Stimulated activated CD4-positive, alpha-beta T cell treated with anti-CD3 and anti-CD28 coated beads, Interleukin-2, amount 100 ng/mL, for 4 hours (primary cell): ENCODE measurements at places on chromosomes 12 and 14.

GRCh38 chr12:117046011-117046369 lies 53.2 kb downstream of the TESC start:
- DNase-seq: no peak

GRCh38 chr12:113748707-113749432 lies 217.3 kb downstream of the RBM19 start:
- no peak for DNase-seq

DNA sequence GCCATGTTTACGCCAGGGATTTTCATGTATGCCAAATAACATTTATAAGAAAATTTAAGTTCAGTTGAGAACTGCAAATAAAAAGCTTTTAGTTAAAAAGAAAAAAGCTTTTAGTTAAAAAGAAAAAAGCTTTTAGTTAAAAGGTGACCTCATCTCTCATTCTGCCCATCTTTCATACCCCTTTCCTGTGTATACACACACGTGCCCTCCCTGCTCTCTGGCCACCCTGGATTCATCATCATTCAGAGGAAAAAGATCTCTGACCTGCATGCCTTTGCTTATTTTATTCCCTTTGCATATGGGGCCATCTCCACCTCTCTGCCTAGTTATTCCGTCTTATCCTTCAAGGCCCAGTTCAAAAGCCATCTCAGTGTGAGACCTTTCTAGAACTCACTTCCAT lies 38.1 kb upstream of the CDK17 start:
- DNase-seq: no peak

DNA sequence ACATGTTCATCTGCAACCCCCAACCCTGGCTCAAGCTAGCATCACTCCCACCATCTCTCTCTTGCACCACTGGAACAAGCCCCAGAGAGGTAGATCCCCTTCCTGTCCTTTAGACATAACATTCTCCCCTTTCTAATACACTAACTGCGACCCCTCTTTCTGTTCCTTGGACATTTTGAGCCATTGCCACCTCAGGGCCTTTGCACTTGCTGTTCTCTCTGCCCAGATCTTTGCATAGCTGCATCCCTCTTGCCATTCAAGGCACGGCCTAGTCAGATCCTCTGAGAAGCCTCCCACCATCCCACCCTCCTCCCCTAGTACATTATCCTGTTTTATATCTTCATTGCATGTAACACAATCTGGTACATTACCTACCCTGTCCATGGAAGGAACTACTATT lies 16.5 kb downstream of the FOXN3 start:
- DNase-seq: no peak

DNA sequence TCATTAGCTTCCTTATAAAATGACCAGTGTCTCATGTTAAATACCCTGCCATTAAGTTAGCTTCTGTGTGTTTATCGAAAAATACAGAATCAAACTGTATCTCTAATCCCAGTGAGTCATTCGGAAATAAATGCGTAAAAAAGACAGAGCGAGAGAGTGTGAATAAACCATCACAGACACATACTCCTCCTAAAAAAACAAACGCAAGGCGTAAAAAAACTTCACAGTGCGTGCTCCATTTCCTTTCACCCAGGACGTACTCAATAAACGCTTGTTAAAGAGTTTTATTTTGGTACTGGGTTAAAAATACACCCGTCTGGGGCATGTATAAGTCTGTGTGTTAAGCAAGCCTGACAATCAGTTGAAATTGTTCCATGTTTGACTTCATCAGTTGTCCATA lies 58.8 kb upstream of the ISM2 start:
- DNase-seq: no peak

DNA sequence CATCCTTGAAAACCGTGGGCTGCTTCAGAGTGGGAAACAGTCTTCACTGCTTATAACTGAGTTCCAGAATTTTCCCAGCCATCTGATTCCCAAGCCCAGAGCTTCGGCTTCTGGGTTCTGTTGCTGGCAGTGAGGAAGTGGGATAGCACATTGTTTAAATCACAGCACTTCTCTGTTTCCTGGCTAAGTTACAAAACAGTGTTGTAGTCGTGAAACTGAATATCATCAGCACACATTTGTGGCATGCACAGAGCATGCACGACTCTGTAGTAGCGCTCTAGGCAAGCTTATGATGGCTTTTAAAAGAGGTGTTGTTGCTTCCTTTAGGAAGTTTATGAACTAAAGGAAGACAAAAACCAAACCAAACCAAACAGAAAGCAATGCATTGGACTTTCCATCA lies 1005.5 kb downstream of the NRXN3 start:
- DNase-seq: no peak

GRCh38 chr12:115659422-115659821 lies 618.1 kb downstream of the MED13L start:
- no peak for DNase-seq

GRCh38 chr14:66395300-66395699 lies 90.9 kb upstream of the CCDC196 start:
- no peak for DNase-seq

DNA sequence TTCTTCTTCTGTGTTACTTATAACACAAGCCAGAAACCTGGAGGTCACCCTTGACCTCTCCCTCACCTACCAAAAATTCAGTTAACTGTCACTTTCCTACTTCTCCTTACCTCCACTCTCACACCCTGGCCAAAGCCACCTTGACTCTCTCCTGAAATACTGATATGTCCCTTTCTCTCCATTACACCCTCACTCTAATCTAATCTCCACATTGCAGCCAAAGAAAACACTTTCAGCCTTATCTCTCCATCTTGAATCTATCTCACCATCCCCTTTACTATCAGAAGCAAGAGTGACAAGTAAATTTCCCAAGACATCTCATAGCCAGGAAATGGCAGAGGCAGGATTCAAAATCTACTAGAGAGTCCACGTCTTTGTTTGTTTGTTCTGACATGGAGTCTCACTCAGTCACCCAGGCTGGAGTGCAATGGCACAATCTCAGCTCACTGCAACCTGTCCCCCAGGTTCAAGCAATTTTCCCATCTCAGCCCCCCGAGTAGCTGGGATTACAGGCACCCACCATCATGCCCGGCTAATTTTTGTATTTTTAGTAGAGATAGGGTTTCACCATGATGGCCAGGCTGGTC lies 28.0 kb upstream of the USP15 start:
- DNase-seq: no peak
